ENCODE measurements at places on chromosomes 16 and 17.
A peak's percentile ranks its signal among the peaks of the same experiment; 100 is the strongest.

DNA sequence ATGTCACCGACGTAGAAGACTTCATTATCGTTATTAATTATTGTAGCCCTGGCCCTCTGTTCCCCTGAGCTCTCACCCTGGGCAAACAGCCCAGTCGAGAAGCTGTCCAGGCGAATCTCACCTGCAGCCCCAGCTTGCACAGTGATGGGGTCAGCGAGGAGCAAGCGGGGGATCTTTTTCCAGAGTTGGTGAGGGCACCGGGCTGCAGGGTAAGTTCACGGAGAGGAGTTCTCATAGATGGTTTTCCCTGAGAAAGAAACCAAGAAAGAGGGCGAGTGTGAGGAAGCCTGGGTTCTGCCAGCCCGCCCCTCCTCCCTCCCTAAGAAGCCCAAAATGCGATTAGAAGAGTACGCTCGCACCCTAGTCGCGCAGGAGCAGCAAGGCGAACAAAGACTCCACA is 436 bp downstream of the SPAG5 start:
- no peak for DNase-seq

DNA sequence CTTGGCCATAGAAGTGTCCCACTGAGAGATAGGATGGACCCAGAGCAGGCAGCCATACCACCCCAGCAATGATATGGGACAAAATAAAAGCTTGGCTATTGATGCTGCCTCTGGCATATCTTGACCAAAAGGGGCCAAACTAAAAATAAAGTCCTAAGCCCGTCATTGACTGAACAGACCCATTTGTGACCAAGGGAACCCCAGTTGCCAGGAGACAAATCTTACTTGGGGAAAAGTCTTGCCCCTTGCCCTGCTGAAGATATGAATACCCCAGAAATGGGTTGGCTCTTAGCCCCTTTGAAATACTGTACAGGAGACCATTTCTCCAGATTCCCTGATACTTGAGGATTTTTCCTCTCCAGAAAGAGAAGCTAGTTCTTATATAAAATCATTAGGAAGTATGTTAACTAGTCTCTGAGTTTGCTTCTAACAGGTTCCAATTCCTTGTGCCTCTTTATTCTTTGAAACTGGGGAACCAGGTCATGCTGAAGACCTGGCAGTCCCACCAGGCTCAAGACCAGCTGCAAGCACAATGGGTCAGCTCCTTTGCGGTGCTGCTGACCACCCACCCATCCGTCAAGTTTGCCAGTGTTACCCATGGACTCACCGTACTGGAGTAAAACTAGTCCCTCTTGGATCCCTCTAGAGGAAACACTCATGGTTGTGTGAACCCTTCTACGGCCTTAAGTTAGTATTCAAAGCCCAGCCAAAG is 31.0 kb upstream of the LCMT1 start:
- no peak for DNase-seq

GRCh38 chr17:36188891-36189306 is 7.7 kb downstream of the CCL3L1 start:
- DNase-seq: no peak

DNA sequence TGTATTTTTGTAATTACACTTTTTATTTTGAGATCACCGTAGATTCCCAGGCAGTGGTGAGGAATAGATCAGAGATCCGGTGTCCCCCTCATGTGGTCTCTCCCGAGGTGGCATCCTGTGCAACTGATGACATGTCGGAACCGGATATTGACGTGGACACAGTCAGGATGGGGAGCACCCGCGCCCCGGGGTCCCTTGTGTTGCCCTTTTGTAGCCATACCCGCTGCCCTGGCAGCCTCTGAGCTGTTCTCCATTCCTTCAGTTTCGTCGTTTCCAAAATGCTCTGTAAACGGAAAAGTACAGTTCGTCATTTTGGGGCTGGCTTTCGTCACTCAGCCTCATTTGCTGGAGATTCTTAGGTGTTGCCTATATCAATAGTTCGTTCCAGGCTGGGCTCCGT is 14.2 kb downstream of the JPH3 start:
- no peak for DNase-seq

- DNase-seq: peak; percentile 41
Measured at GRCh38 chr16:17359788-17360390, 110.9 kb downstream of the XYLT1 start.

DNA sequence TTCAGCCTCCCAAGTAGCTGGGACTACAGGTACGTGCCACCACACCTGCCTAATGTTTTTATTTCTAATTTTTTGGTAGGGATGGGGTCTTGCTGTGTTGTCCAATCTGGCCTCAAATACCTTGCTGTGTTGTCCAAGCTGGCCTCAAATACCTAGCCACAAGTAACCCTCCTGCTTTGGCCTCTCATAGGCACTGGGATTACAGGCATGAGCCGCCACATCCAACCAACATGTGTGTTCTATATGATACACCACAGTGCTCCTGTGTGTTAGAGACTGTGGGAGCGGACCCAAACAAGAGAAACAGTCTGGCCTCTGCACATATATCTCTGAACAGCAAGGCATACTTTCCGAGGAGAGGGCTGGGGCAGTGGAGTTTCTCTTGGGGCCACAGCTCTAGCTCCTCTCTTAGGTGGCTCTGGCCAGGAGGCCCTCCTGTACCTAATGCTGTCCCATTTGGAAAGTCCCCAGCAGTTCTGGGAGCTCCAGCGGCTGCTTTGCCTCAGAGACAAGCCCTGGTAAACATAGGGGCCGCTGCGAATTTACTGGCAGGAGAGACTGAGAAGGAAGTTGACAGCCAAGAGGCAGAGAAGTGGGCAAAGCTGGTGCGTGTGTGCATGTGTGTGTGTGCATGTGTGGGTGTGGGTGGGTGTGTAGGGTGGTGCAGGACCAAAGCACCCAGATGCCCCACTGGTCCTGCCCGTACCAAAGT is 95.0 kb downstream of the RAB11FIP4 start:
- DNase-seq: no peak

GRCh38 chr17:68418876-68419275 is 38.4 kb downstream of the WIPI1 start:
- DNase-seq: no peak

DNA sequence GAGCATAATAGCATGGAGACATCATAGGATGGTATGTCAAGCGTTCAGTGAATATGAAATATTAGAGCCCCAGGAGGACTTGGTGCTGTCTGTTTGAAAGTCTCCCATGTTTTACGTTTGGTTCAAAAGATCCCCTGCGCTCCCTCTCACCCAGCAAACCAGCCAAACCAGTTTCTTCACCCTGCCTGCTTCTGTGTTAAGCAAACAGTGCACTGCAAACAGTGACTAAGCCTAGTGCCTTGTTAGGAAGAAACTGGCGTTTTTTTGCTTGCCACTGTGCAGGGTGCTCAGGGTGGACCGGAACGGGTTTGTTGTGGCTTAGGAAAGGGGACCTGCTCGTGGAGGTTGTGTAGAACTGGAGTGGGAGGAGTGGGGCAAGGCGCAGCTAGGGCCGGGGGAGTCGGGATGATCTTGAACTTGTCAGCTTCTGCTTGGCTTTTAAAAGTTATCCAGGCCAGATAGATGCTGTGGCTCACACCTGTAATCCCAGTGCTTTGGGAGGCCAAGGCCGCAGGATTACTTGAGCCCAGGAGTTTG is 7.7 kb downstream of the CDH1 start:
- DNase-seq: no peak

DNA sequence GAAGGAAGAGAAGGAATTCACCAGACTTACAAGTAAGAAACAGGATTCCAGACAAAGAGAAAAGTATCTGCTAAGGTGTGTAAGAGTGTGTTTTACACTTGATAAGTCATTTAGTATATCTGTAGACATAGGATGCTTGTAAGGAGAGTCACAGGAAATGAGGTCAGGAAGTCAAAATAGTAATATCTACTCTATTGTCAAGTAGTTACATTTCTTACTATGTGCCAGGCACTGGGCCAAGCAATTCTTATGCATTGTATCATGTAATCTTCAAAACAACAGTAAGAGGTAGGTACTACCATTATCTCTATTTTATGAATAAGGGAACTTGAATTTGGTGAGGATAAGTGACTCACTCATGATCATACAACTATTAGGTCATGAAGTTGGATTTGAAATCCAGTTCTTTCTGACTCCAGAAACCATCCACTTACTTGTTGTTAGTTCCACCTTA is 129.1 kb downstream of the SNX11 start:
- DNase-seq: no peak

GRCh38 chr17:49518346-49519078 is 23.4 kb downstream of the NGFR start:
- DNase-seq: no peak

DNA sequence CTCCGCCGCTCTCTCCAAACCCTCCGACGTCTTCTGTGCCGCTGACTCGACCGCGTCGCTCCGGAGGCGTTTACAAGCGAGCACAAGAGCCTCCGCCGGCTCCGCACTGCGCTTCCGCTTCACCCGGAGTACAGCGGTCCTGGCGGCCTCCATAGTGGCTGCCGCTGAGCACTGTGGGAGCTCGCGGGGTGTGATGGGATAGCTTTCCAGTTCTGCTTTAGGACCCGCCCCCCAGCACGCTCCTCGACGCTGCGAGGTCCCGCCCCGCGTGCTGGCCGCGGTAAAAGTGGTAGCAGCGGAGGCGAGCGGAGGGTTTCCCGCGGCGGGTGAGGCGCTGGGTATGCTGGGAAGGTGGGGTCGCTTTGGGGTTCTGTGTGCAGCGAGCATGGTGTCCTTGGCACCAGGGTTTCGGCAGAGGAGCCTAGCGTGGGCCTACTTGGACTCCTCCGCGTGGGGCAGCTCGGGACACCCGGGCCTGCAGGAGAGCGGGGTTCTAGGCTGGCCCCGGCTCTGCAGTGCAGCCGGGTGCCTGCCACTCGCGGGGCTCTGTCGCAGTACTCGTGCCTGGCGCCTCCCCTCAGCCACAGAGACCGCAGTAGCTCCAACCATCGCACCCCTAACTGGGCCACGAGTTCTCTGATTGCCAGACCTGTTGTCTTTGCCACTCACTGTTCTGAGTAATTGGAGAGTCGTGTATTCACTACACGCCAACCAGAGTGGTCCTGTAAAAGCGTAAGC is at the start of the genes PRMT7 and SLC7A6OS:
Gene PRMT7, plus strand, starts transcription at position 246 of the 738 bp plus-strand sequence. CDS start 4,961 bp downstream, outside the sequence.
Gene SLC7A6OS, minus strand, starts transcription at position 173 of the 738 bp plus-strand sequence. Its CDS starts 20 bp downstream, at position 153.
- peak; percentile 83 for DNase-seq

GRCh38 chr17:40720899-40721298 is 17.3 kb upstream of the KRT24 start:
- no peak for DNase-seq

DNA sequence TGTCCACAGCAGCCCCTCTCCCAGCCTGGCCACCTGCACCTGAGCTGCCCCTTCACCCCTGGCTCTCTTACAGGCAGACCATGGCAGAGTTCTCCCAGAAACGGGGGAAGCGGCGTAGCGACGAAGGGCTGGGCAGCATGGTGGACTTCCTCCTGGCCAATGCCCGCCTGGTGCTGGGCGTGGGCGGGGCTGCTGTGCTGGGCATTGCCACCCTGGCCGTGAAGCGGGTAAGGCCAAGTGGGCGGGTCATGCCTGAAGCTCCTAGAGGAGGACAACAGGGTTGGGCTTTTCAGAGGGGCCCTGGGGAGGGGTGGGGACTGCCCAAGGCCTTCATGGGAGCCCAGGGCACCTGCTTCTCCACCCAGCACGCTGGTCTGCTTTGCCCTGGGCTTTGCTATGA is 2.2 kb downstream of the MIEF2 start:
- no peak for DNase-seq

- no peak for DNase-seq
Measured at GRCh38 chr17:83055911-83056582, 23.4 kb upstream of the METRNL start.

- DNase-seq: no peak
Measured at GRCh38 chr17:61442136-61442775, 10.0 kb upstream of the TBX4 start.

DNA sequence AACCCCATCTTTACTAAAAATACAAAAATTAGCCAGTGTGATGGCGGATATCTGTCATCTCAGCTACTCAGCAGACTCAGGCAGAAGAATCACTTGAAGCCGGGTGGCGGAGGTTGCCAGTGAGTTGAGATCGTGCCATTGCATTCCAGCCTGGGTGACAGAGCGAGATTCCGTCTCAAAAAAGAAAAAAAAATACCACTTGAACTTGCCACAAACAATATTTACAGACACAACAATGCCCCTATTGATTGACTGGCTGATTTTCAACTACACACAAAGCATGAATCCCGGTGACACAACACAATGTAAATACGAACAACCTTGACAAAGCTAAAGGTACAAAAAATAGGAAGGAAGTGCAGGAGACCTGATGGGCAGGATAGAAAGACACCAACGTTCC is 49.3 kb downstream of the NXN start:
- DNase-seq: no peak

- DNase-seq: no peak
Measured at GRCh38 chr17:16930571-16931317, 41.2 kb downstream of the TNFRSF13B start.

- DNase-seq: peak; percentile 10
Measured at GRCh38 chr16:54193665-54194333, 92.8 kb downstream of the IRX3 start.

GRCh38 chr16:4944333-4945281 is 7.7 kb upstream of the PPL start:
- no peak for DNase-seq

DNA sequence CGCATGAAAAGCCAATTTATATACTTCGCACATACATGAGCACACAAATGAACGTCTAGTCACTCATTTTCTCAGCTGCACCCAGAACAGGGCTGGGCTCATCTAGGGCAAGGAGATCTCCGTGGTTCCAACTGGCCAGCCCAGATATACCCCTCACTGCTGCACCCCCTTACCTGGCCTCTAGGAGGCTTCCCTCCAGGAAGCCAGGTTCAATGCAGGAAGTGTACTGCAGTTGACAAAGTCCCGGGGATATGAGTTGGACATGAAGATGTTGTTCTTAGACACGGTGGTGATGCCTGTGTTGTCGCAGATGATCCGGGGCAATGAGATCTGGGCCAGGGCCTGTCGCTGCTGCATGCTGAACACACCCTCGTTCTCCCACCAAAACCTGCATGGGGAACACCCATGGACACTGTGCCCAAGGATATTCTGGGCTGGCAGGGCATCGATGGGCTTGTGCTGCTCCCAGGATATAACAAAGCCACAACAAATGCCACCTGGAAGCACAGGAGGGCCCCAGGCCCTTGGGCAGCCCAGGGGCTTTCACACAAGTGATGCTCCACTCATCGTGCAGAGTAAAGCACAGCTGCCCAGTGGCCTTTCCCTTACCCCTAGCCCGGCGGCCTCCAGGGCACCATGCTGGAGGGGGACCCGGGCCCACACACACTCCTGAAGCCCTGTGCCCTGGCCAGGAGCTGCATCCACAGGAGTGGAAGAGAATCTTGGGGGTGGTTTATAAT is 10.1 kb downstream of the MPO start:
- no peak for DNase-seq

- DNase-seq: peak; percentile 70
Measured at GRCh38 chr16:80466024-80466987, 74.5 kb upstream of the DYNLRB2 start.

DNA sequence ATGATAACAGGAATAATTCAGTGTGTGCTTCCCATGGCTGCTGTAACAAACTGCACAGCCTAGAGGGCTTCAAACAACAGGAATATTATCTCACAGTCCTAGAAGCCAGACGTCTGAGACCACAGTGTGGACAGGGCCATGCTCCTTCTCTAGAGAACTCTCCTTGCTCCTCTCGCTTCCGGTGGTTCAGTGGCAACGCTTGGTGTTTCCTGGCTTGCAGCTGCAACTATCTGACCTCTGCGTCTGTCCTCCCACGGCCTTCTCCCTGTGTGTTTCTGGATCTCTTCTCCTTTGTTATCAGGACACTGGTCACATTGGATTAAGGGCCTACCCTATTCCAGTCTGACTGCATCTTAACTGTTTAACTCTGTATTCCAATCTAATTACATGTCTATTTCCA is 414.3 kb downstream of the MAF start:
- no peak for DNase-seq

All from stimulated activated CD4-positive, alpha-beta T cell treated with anti-CD3 and anti-CD28 coated beads, Interleukin-2, amount 100 ng/mL, for 48 hours (primary cell).